ENCODE measurements at places on chromosomes 4 and X. TPM values are rescaled to one million over a fixed set of nuclear protein-coding genes. Genes with fewer than 3 reads are reported as not detected.
A peak's percentile ranks its signal among the peaks of the same experiment; 100 is the strongest.

DNA sequence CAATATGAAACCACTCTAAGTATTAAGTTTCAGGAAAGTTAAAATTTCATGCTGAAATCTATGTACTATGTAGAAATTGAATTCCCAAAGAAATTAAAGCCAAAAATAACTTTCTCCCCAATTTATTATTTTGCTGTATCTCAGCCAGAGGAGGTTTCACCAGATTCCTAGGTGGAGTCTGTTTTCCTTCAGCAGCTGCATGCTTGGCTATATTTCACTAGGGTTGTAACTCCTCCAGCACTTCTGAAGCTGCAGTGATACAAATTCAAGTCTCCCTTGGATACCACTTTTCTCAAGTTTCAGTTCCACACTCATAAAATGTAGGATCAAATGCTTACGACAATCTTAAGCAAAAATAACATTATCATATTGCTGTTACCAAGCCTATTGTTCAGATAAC, 41.2 kb upstream of the ZC4H2 start:
- DNase-seq = no peak

GRCh38 chr4:153090181-153090580, 114.1 kb upstream of the TRIM2 start:
- DNase-seq = no peak

- DNase-seq = peak; percentile 49
Observed at GRCh38 chrX:53128097-53128749, 34.3 kb downstream of the KANTR start.

GRCh38 chrX:13770013-13770535, 35.5 kb downstream of the OFD1 start:
- no peak for DNase-seq

DNA sequence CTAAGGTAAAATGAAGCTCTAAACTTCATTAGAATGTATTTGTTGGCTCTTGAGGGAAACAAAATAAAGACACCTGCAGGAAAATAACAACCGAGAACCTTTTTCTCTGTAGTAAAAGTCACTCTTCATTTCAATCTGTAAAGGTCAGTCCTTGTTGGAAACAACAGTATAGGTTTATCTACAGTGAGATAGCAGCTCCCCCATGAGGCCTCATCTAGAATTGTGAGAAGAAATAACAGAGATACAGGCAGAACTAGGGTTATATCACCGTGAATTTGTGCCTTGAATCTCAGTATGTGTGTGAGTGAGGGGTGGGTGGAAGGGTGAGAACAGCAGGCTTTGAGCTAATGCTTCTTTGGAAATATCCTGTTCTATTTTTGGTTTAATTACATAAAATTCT, 107.8 kb upstream of the FMR1 start:
- DNase-seq = peak; percentile 27

DNA sequence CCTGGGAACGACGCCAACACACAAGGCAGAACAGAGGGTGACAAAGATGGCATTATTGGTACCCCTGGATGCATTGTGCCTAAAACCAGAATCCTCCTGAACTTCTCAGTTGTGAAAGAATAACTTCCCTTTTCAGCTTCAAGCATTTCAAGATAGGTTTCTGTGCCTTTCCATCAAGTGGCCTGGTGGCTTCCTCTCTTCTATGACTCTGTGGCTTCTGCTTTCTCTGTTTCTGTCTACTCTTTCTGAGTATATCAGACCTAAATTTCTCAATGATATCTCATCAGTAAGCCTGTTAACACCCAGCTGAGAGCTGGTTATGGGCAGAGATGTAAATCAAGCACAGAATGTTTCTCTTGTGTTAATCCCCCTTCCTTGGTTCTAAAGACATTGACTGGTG, 21.4 kb upstream of the FAM9B start:
- no peak for DNase-seq

GRCh38 chr4:32207456-32207855, 1487.3 kb downstream of the PCDH7 start:
- no peak for DNase-seq

DNA sequence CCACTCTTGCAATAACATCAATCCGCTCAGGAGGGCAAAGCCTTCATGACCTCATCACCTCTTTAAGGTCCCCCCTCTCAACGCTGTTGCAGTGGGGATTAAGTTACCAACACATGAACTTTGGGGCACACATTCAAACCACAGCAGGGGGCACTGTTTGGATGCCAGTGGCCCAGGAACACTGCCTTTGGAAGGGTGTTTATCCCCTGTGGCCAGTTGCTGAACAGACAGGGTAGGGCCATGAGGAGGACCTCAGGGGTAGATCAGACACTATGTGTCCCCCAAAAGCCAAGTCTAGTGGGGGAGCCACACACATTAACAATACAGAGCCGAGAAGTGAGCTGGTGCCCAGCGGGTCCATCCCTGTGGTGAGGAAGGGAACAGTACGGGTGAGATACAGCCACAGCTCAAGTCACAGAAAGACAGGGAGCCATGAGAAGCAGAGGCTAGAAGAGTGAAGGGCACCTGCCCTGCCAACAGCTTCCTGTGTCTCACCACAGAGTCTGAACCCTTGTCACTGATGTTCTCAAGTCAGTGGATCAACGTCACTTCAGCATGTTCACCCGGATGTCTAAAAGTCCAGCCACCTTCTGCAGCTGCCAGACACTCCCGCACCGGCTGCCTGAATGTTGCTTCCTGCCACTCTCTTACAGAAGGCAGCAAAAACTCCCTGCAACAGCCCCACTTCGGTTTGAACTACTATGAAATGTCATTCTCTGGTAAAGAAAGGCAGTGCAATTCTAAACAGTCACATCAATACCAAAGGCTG, 19.9 kb upstream of the MXD4 start:
- no peak for DNase-seq

The C1QTNF7 gene
- not detected for polyA plus RNA-seq

The DAPP1 gene
- not detected for polyA plus RNA-seq

The XKRX gene
- polyA plus RNA-seq = not detected

The VGLL1 gene
- polyA plus RNA-seq = not detected

The CXCL3 gene
- 2.1 TPM for polyA plus RNA-seq

The LRBA gene
- polyA plus RNA-seq = 5.7 TPM

The LPAR4 gene
- polyA plus RNA-seq = not detected

The YIPF7 gene
- not detected for polyA plus RNA-seq

The TCEAL3 gene
- polyA plus RNA-seq = 53.1 TPM

All from GM23248 (cell line).